Frontal cortex (tissue), 4 donors: ENCODE measurements at places on chromosomes 4 and X. TPM values are rescaled to one million over a fixed set of nuclear protein-coding genes. Genes with fewer than 3 reads are reported as not detected.

GRCh38 chr4:10272511-10272910 lies 155.9 kb upstream of the WDR1 start:
- DNase-seq = no peak

The ADRA2C gene
- total RNA-seq = 3.7 TPM

- DNase-seq = no peak
Observed at GRCh38 chr4:71974681-71975080, 57.1 kb upstream of the NPFFR2 start.

- DNase-seq = no peak
Observed at GRCh38 chrX:11363069-11363594, 69.9 kb downstream of the AMELX start.
